ENCODE measurements at places on chromosomes 5 and 9.

DNA sequence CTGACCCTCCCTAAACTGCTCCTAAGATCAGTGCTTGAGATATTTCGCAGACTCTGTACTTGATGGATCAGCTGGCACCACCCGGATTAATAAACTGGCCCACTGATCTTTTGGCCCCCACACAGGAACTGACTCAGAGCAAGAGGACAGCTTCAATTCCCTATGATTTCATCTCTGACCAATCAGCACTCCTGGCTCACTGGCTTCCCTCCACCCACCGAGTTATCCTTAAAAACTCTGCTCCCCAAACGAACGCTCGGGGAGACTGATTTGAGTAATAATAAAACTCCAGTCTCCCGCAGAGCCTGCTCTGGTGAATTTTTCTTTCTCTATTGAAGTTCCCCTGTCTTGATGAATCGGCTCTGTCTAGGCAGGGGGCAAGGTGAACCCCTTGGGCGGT, 36.5 kb upstream of the CD180 start:
- no peak for DNase-seq

- no peak for DNase-seq
Measured at GRCh38 chr5:101390151-101390908, 487.2 kb upstream of the ST8SIA4 start.

DNA sequence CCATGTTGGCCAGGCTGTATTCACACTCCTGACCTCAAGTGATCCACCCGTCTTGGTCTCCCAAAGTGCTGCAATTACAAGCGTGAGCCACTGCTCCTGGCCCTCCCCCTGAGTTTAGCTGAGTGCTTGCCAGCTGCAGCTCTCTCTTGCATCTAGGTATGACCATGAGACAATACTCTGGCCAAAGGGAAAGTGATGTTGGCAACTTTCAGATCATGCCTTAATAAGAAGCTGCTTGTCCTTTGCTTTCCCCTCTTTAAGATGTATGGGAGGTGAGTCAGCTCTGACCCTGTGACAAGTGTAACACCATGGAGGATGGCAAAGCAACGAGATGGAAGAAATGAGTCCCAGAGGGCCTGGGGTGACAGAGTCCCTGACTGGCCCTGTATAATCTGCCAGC, 18.7 kb upstream of the DCAF12 start:
- DNase-seq: no peak

- no peak for DNase-seq
Measured at GRCh38 chr9:94031946-94032345, 52.3 kb upstream of the PTPDC1 start.

- no peak for DNase-seq
Measured at GRCh38 chr5:4097199-4097598, 501.6 kb downstream of the IRX1 start.

DNA sequence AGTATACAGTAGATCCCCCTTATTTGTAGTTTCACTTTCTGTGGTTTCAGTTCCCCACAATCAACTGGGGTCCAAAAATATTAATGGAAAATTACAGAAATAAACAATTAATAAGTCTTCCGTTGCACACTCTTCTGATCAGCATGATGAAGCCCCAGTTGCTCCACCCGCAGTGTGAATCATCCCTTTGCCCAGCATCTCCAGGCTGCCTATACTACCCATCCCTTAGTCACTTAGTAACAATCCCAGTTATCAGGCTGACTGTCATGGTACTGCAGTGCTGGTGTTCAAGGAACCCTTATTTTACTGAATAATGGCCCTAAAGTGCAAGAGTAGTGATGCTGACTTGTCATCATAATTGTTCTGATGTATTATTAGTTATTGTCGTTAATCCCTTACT, 28.9 kb downstream of the SHC3 start:
- DNase-seq: no peak

GRCh38 chr9:127078988-127079387, 43.4 kb downstream of the ANGPTL2 start:
- DNase-seq: no peak

GRCh38 chr9:69086769-69087168, 51.2 kb downstream of the FXN start:
- no peak for DNase-seq

DNA sequence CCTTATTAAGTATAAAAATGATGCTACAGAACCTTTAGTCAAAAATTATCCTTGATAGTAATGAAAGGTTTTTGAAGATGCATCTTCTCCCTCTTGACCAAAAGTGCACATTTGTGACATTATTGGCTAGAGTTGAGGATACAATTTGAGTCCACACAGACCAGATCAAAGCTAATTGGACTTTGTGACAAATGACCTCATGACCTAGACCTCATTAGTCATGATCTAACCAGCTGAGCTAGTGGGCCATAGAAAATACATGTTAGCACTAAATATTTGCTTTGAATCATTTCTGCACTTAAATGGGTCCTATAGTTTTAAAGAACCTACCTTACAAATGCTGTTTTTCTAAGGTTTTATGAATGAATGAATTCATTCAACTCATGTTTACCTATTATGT, 182.1 kb downstream of the RFX3 start:
- no peak for DNase-seq

- DNase-seq: no peak
Measured at GRCh38 chr9:21454149-21454548, 13.9 kb downstream of the IFNA1 start.

DNA sequence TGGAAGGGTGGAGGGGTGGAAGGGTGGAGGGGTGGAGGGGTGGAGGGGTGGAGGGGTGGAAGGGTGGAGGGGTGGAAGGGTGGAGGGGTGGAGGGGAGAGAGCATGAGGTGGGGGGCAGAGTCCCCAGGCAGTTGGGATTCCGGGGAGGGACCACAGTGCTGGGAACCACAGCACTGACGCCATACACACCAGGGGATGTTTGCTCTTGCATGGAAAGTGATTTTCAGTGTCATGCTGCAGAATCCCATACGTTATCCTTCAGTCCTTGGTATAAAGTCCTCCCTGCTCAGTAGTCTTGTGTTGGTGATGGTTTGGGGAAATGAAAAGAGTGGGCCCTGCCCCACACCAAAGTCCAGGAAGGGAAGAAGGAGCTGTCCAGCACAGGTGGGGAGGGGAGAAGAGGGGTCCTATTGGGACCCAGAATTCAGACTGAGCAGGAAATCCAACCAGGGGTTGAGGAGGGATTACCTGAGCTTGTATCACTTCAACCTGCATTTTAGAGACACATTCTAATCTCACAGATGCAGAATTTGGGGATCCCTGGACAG, 5.5 kb upstream of the FIBCD1 start:
- no peak for DNase-seq

- no peak for DNase-seq
Measured at GRCh38 chr9:131733541-131734061, 6.3 kb downstream of the RAPGEF1 start.

- no peak for DNase-seq
Measured at GRCh38 chr9:61667559-61668121, 477.8 kb downstream of the SPATA31A7 start.

DNA sequence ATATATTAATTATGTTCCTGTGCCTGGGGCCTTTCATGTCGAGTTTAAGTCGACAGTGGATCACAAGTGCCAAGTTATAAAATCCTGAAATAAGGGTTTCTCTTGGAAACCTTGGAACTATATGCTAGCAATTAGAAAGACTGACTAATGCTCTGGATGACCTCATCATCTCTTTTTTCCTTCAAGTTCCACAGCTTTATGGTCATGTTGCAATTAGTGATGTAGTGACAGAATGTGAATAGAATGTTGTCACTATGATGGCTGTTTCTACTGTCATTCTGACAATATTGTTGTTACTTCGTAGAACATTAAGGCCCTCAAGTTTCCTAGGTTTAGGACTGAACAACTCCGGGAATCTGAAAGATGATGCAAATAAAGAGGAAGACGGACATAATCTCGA, 368.0 kb upstream of the SEMA6A start:
- no peak for DNase-seq

DNA sequence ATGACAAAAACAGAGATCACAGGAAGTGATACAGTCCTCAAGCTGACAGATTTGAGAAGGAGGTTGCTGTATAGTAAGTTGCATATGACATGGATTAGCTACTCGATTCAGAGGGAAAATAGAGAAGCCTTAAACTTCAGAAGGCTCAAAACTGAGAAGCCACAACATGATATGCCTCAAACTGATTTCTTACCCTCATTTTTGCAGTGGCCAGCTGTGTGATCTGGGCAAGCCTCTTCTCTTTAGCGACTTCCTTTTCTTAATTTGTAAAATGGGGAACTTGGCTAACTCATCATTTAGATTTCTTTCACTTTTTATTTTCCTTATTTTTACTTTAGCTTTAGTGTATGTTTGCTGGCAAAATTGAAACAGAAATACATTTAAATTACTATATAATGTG, 421.1 kb downstream of the KIF4B start:
- DNase-seq: no peak

DNA sequence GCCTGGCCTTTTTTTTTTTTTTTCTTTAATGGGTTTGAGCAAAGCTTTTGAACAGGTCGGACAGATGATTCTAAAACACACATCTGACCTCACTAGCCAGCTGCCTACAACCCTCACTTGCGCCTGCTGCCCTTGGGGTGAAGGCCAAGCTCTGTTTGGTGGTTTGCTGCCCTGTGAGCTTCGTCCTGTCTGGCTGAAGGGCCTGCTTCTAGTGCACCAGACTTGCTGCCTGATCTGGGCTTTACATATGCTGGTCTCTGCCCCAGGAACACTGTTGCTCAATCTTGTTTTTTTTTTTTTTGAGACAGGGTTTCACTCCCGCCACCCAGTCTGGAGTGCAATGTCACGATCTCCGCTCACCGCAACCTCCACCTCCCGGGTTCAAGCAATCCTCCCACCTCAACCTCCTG, 16.4 kb upstream of the DOLPP1 start:
- no peak for DNase-seq

DNA sequence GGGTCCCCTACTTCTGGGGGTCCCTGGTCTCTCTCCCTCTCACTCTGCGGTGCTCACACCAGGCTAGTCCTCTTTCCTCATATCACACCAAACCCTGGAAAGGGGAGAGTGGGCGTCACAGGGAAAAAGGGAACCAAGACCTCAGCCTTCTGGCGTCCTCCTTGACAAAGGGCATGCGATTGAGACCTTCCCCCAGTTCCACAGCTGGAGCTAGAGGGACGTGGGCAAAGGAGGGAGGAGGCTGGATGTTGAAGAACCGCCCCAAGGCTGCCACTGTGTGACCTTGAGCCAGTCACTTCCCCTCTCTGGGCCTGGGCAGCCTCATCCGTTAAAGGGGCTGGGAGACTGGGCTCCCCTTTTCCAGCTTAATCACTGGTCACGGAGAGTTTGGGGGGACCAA, 18.5 kb upstream of the TOR2A start:
- no peak for DNase-seq

DNA sequence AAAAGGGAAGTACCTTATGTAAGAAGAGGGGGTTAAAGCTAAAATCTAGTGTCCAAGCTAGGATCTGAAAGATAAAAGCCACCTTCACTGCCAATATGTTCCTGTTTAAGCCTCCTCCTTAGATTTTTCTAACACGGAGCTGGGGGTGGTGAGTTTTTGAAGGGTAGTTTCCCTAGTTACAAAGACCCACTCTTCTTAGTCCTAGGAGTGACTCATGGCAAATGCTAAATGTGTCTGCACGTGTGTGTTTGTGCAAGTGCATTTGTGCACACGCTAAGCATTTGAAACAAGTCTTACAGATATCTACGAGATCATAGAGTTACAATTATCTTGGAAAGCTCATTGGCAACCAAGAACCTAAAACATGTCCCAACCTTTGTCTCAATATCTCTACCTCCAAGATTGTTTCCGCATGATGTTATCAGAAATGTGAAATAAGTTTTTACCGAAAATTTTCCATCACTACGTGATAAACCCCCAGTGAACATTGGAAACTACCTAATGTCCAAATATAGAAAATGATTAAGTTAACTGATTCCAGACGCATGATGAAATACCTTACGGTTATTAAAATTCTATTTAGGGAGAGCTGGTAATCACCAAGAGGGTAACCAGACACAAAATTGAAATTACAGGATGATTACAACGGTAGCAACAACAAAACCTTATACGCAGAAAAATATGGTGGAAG, 78.0 kb upstream of the HRH2 start:
- DNase-seq: no peak

DNA sequence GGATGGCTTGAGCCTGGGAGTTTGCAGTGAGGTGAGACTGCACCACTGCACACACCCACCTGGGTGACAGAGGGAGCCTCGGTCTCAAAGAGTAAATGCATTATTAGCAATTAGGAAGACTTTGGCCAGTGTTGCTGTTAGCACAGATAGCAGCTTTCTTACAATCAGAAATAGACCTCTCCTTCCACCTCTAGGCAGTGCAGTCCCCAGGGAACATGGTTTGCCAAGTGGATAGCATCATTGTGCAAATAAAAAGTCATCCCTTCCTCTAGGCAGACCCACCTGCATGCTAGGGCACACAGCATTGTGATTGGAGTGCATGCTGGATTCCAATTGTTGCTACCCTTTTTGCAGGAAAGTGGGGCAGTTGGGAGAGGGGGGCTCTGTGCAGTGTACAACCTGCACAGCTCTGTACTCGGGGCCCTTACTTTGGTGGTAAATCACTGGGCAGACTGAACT, 77.9 kb upstream of the KLF9 start:
- no peak for DNase-seq

DNA sequence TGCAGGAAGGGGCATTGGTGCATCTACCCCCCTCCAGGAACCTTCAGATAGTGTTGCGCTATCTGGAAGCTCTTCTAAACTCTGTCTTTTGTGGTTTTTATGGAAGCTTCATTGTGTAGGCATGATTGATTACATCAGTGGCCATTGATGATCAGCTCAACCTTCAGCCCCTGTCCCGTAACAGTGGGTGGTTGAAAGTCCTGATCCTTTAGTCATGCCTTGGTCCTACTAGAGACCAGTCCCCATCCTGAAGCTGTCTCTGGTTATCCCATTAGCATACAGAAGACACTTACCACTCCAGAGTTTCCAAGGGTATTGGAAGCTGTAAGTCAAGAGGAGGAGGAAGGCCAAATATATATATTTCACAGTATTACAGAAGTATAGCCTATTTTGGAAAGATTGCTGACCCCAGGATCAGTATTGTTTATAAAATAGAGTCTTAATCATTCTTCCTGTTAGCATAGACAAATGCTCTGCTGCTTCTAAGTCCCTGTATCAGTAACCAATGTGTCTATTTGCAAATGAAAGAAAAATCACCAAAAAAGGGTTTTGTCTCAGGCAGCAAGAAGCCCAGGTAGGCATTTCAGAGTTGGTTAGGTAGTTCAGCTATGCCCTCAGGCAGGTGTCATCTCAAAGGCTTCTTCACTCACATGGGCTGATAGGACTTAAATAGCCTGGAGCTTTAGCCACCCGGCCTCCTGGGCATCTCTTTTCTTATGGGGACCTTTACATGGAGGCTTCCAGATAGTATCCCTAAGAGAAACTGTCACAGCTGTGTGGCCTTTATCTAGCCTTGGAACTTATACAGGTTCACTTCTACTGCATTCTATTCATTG, 41.6 kb downstream of the SPIN1 start:
- no peak for DNase-seq

- no peak for DNase-seq
Measured at GRCh38 chr5:128252756-128253155, 169.2 kb downstream of the SLC12A2 start.

DNA sequence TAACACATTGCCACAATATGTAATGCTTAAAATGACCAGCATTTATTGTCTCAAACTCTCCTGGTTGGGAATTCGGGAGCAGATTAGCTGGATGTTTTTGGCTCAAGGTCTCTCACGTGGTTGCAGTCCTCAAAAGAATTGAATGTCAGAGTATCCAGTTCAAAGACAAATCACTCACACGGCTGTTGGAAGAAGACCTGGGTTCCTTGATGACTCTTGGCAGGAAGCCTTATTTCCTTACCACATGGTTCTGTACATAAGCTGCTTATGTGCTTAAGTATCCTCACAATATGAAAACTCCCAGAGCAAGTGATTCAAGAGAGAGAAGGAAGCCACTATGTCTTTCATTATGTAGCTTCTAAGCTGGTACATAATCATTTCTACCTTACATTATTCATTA, 230.3 kb upstream of the PTPRD start:
- no peak for DNase-seq
